CD4-positive, alpha-beta T cell treated with Interferon alpha-2 for 1 hour (primary cell): ENCODE measurements at places on chromosomes 7 and 10.

DNA sequence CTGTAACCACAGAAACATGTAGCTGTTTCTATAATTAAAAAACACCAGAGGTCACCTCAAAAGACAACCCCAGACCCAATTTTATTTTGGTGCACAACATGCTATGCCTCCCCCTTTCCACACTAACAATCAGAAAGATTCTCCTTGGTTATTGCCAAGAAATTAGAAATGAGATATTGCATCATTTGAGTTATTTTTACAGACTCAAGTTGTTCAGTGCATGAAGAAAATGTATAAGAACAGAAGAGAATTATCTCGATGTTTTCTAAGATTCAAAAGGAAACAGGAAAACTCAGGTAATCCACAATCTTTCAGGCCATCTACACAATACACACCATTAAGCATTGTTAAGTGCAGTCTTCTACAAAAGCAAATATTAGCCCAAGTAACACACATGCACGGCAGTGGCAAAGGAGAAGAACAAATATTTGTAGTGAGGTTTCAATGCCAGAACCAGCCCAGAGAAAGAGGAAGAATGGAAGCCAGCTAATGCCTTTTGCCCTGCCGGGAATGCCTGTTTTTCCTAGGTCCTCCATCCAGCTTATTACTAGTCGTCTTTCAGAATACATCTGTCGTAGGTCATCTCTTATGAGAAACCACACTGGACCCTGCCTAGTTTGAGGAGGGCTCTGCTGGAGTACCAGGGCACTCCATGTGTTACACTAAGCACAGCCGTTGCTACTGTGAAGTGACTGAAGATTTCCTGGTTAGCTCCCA, 67.6 kb upstream of the C1GALT1 start:
- no peak for DNase-seq

DNA sequence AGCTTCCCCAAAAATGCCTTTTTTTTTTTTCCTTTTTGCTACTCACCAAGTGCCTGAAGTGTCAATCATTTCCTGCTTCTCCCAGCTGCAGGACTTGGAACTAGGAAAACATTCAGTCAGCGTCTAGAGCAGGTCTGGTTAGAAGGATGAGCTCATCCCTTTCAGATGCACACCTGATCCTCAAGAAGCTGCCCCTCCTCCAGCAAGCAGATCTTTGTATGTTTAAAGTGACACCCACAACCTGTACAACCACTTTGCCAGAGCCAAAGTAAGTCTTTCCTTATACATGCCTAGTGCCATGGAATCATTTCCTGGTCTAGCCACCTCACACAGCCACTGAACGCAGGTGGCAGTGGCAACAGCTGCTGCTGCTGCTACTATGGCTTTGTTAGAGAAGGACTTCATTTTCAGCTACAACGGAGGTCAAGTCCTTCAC, 10.4 kb upstream of the USP54 start:
- no peak for DNase-seq

DNA sequence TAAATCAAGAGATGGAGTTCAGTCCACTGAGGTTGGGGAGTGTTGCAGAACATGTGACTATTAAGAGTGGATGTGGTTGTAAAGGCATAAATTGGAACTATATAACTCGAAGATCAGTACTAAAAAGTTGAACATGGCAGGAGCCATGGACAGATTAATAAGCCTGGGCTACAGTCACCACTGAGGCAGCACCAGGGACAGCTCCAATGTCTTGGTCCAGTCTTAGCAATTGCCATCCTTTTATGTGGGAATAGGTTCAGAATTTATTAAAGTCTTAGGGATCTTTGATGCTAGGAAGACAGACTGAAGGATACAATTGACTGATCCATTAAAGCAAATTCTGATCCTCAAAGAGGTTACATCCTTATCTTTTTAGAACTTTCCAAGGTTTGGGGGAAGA, 156.6 kb downstream of the ADRA2A start:
- no peak for DNase-seq

DNA sequence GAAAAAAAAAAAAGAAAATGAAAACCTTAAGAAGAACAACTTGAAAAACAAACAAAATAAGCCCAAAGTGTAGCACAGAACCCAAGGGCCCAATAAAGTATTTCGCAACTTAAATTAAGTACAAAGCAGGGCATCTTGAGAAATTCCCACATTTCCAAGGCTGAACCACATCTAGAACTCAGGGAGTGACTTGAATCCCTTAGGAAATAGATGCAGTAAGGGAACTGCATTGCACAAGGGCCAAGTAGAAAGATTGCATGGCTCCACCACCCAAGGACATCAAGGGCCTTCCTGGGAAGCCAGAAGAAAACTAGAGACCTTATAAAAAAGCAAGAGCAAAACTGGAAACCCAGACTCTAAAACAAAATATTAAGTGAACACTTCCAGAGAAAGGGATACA, 352.7 kb downstream of the CXCL12 start:
- DNase-seq = no peak

GRCh38 chr7:105346593-105347322, 42.0 kb downstream of the SRPK2 start:
- peak; percentile 62 for DNase-seq

DNA sequence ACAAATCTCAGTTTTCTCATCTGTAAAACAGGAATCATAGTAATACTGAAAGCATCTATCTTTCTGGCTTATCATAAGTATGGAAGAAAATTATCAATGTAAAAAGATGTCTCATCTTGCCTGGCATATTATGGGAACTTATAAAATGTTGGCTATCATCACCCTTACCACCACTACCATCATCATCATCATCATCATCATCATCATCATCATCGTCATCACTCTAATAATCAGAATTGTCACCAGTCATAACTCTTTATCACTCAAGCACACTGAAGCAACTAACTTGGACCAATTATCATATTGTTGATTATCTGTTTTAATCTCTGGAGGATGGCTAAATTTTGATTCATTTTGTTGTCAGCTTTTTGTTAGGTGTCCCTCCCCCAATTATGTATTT, 825.4 kb downstream of the SORCS3 start:
- no peak for DNase-seq

DNA sequence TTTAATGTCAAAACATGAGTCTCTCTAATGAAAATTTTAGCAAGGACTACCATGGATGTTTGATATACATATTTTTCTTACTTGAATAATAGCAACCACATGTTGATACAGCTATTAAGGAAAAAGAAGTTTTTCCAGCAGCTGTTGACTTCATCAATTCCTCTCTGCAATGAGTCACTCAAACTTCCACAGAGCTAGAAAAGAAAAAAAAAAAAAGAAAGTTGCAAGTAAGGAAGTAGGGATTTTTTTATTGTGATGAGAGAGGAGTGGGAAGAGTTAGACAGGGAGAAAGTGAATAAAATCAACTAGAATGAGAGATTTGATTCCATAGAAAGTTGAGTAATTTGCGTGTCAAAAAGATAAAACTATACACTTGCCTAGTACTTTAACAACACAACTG, 46.2 kb downstream of the CAV1 start:
- no peak for DNase-seq

GRCh38 chr7:131139462-131139861, 188.2 kb upstream of the MKLN1 start:
- DNase-seq = no peak

DNA sequence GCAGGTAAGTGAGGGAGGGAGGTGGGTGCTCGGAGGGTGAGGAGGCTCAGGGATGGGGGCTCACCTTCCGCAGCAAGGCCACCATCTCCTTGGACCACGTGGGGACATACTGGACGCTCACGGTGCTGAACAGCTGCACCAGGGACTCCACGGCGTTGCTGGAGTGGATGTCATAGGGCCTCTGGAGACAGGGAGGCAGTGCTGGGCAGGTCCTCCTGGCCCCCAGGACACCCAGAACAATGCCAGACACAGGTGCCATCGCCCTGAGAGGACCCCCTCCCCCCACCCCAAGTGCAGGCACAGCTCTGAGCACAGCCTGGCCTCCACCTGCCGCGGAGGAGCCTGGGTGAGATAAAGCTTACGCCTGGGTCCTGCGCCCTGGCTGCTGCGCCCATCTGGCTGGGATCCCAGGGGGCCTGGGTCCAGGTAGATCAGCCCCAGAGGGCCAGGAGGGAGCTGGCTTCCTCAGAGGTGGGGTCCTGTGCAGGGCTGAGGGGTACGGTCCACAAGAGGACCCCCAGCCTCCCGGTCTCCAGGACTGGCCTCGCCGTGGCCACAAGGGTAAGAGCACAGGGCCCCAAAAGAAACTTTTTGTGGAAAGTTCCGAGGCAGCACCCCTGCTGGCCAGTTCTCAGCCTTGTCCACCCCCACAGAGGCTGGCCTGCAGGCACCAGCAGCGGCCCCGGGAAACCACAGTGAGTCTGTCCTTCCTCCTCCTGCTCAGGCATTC, 37.8 kb downstream of the DPYSL4 start:
- DNase-seq = no peak

GRCh38 chr10:123536176-123536845, 129.8 kb upstream of the GPR26 start:
- DNase-seq = no peak

- DNase-seq = no peak
Measured at GRCh38 chr10:19785366-19785765, 30.9 kb upstream of the PLXDC2 start.

GRCh38 chr10:113491967-113492565, 60.8 kb upstream of the HABP2 start:
- DNase-seq = no peak

DNA sequence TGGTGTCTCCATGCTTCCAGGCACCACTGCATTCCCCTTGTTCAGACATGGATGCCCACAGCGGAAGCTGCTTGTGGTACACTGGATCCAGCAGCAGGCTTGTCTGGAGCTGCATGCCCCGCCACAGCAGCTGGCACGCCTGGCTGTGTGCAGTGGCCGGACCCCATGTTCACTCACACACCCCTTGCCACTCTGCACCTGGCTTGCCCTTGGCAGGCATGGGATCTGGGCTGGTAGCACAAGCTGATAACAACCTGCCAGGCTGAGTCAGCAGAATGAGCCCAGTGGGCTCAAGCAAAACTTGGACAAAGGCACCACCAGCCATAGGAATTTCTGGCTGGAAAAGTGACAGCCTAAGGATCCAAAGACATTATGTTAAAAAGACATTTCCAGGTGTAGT, 91.8 kb upstream of the TMEM168 start:
- DNase-seq = no peak

GRCh38 chr10:60480865-60481563, 91.3 kb upstream of the ANK3 start:
- no peak for DNase-seq
